ENCODE measurements at places on chromosomes 5 and 9. TPM values are rescaled to one million over a fixed set of nuclear protein-coding genes. Genes with fewer than 3 reads are reported as not detected.

The OGN gene
- 18.7 TPM for total RNA-seq

The NME5 gene
- not detected for total RNA-seq

The CAPSL gene
- total RNA-seq = not detected

The IFNA1 gene
- not detected for total RNA-seq

The MGAT4B gene
- 661 TPM for total RNA-seq

The KLF4 gene
- 304 TPM for total RNA-seq

The C9orf153 gene
- not detected for total RNA-seq

The PAPPA gene
- total RNA-seq = 0.37 TPM
